ENCODE measurements at places on chromosomes 1 and 21. TPM values are rescaled to one million over a fixed set of nuclear protein-coding genes. Genes with fewer than 3 reads are reported as not detected.

The SPRR4 gene
- polyA plus RNA-seq, result not detected

The CR1 gene
- polyA plus RNA-seq, result 18.0 TPM

The LRRIQ3 gene
- 5.4 TPM for polyA plus RNA-seq

The KRTAP21-2 gene
- polyA plus RNA-seq, result not detected

The PM20D1 gene
- 1.6 TPM for polyA plus RNA-seq

The CA6 gene
- polyA plus RNA-seq, result 0.11 TPM

The RNU1-3 gene
- polyA plus RNA-seq, result not detected

The ZFP69B gene
- 5.9 TPM for polyA plus RNA-seq

The CDC42 gene
- polyA plus RNA-seq, result 366 TPM

The GSTM1 gene
- 111 TPM for polyA plus RNA-seq

The CCDC190 gene
- polyA plus RNA-seq, result not detected

The GPR52 gene
- polyA plus RNA-seq, result not detected

The PTCH2 gene
- polyA plus RNA-seq, result 3.8 TPM

The IL12RB2 gene
- polyA plus RNA-seq, result 0.53 TPM

The BRDT gene
- not detected for polyA plus RNA-seq

Measured in renal cortex interstitium (tissue), 15 donors.